Karpas-422 (cell line): ENCODE measurements at places on chromosomes 2 and 18. TPM values are rescaled to one million over a fixed set of nuclear protein-coding genes. Genes with fewer than 3 reads are reported as not detected.

The GREB1L gene
- total RNA-seq = not detected in 2 replicates

The PPP1R7 gene
- 39.5 and 54.4 TPM in 2 replicates for total RNA-seq

The FOXD4L1 gene
- total RNA-seq = 0.60 and 0.72 TPM in 2 replicates

The ING5 gene
- total RNA-seq = 34.4 and 46.8 TPM in 2 replicates

The HOXD3 gene
- not detected in 2 replicates for total RNA-seq

The SIX3 gene
- not detected in 2 replicates for total RNA-seq

The AQP12A gene
- not detected in 2 replicates for total RNA-seq

The PTGR3 gene
- total RNA-seq = 6.6 and 17.7 TPM in 2 replicates

The ARL4C gene
- total RNA-seq = not detected in 2 replicates

The G6PC2 gene
- total RNA-seq = not detected in 2 replicates

The TNFAIP6 gene
- total RNA-seq = not detected in 2 replicates

The CNDP1 gene
- total RNA-seq = 0.11 TPM in 1 of 2 replicates, not detected in the other

The TEKT4 gene
- total RNA-seq = not detected in 2 replicates

DNA sequence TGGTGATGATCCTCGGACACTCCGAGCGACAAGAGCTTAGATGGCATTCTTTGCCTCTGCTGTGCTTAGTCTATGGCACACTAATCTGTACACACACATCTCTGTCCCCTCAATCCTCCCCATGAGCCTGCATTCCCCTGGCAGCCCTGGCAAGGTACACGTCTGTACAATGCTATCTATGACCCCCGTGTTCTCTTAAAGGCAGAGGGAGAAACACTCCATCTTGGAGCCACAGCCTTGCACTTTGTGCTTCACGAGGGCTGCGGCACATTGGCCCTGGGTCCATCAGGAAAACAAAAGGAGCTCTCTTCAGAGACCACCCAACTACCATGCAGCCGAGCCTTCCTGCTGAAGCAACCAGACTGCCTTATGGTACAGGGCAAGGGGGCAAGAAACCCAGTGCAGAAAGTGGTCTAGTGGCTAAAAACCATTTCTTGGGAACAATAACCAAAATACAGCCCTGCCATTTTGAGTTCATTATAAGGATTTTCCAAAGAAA, 42.5 kb downstream of the STEAP3 start:
- no peaks in the 10 kb centered on the region for H3K27me3 ChIP-seq
- no peak for DNase-seq

GRCh38 chr2:242001853-242002252, 132.3 kb downstream of the RTP5 start:
- no peaks in the 10 kb centered on the region for H3K27me3 ChIP-seq
- no peak for DNase-seq
- no peaks in the 10 kb centered on the region for H3K4me1 ChIP-seq
- H3K36me3 ChIP-seq = no peaks in the 10 kb centered on the region

DNA sequence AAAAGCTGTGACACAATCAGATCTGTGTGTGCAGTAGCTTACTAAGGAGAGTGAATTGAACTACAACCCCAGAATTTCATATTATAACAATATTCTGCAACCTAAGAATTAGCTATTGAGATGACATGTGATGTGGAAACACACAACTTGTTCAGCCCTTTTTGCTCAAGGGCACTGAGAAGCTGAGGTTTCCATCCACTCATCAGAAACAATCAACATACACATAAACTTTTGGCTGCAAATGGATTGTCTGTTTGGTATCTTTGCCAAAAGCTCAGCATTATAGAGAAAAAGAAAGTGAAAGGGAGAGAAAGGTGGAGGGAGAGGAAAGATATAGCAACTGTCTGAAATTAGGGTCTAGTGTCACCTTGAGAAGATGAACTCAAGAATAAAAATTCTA, 117.2 kb upstream of the KLF7 start:
- peaks cover 31% of the 10 kb centered on the region for H3K4me1 ChIP-seq
- no peaks in the 10 kb centered on the region for H3K36me3 ChIP-seq
- H3K27me3 ChIP-seq = no peaks in the 10 kb centered on the region
- no peak overlapping the region for H3K27ac ChIP-seq
- H3K4me3 ChIP-seq = no peak overlapping the region

DNA sequence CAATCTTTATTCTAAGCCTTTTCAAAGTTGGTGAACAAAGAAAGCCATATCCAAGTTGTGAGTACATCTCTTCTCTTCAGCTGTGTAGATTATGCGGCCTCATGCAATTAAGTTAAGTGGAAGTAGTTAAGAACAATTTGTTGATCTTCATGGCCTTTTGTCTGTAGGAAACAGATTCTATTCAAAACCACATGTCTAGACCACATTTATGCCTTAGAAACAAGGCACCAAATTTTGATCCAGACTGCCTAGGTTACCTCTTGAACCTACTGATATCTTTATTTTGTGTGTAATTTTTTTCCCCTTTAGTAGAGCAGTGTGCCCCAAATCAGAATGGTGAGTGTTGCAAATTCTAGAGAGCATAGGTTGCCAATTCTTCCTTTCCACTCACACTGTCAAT, 101.6 kb upstream of the CERS6 start:
- no peaks in the 10 kb centered on the region for H3K36me3 ChIP-seq
- no peak for DNase-seq
- no peaks in the 10 kb centered on the region for H3K27me3 ChIP-seq
- H3K4me3 ChIP-seq = no peak overlapping the region
- no peak overlapping the region for H3K27ac ChIP-seq
- no peaks in the 10 kb centered on the region for H3K4me1 ChIP-seq

DNA sequence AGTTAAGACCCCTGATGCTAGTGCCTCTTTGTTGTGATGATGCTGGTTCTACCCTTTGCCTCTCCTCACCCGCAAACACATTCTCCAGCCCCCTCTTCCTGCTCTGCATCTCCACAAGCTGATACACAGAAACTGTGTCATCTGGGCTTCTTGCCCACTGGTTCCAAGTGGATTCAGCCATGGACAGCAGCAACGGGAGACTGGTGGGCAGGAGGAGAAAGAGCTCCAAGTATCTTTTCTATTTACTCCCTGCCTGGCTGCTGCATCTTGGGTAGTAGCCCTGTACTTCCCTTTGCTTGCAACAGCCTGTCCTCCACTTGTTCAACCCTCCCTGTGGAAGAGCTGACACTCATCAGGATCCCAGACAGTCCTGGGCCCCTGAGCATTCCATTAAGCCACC, 655.1 kb upstream of the RAB6C start:
- H3K4me3 ChIP-seq = no peak overlapping the region
- no peak overlapping the region for H3K27ac ChIP-seq
- no peaks in the 10 kb centered on the region for H3K27me3 ChIP-seq
- no peak for DNase-seq
- H3K36me3 ChIP-seq = no peaks in the 10 kb centered on the region
- H3K4me1 ChIP-seq = no peaks in the 10 kb centered on the region

DNA sequence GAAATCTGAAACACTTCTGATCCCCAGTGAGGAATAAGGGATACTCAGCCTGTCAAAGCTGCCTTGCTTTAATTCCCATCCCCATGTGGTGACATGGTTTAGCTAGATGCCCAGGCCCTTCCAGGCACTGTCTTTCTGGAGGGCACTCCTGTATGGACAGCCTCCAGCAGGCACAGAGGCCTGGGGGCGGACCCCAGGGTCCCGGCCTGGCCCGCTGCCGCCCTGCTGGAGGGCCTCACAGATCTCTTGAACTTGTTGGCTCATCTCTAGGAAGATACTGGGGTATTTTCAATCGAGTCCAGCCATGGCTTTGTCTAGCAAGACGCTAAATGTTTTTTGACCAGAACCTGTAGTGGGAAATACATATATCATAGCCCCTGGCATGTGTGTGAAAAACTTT, 21.0 kb upstream of the CNNM3 start:
- no peak for DNase-seq
- no peak overlapping the region for H3K27ac ChIP-seq
- no peaks in the 10 kb centered on the region for H3K27me3 ChIP-seq
- H3K4me1 ChIP-seq = no peaks in the 10 kb centered on the region; the same call in 1 of the 2 replicates
- no peak overlapping the region for H3K4me3 ChIP-seq

DNA sequence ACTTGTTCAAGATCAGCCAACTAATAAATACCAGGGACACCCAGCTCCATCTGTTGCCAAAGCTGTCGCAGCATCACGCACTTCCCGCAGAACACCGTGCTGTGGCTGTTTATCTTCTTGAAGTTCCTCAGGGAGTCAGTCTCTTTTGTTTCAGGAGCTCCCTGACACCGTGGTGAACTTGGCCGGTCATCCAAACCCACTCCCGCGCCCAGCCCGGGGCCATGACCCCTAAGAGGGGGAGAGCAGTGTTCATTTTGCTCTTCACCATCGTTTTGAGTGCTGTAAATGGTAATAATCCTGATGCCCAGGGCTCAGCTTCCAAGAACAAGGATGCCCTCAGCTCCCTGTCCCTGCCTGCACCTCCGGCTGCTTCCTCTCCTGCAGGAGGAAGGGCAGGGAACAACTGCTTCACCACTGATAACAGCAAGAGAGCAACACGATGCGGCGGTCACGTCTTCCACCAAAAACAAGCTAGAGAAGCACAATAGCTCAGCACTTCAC, 131.4 kb downstream of the SEPTIN10 start:
- DNase-seq = no peak
- H3K36me3 ChIP-seq = no peaks in the 10 kb centered on the region
- no peaks in the 10 kb centered on the region; the same call in 1 of the 2 replicates for H3K27me3 ChIP-seq
- H3K27ac ChIP-seq = no peak overlapping the region
- peaks cover 16% of the 10 kb centered on the region for H3K4me1 ChIP-seq

DNA sequence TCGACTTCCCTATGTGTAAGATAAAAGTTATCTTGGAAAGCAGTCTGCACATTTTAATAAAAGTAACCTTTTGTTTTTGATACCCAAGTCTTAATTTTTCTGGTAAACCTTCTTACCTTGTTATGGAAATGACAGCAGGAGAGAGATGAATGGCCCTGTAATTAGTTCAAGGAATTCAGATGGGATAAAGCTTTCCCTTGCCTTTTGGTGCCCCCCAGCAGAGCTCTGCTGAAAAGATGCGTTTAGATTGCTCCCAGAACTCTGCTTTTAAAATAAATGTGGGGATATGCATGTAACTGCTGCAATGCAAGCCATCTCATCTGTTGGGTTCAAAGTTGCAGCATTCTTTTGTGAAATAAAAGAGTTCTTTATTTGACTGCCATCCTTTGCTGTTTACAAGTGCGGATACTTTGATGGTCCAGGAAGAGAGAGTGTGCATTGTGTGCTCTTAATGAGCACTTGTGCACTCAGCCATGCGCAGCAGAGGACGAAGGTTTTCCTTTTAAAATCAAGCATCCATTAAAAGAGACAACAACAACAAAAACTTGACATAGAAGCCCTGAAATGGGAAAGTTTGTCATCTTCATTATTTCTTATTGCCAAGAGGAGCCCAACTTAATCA, 176.7 kb upstream of the ST6GAL2 start:
- H3K27me3 ChIP-seq = 0 out of 2 replicates have a peak, but pooled peaks cover 3% of the 10 kb centered on the region
- DNase-seq = no peak
- H3K27ac ChIP-seq = no peak overlapping the region

- DNase-seq = no peak
- no peak overlapping the region for H3K27ac ChIP-seq
- H3K4me3 ChIP-seq = no peak overlapping the region
- no peaks in the 10 kb centered on the region for H3K27me3 ChIP-seq
Observed at GRCh38 chr2:57862727-57863126, 183.9 kb upstream of the VRK2 start.
